ENCODE measurements at places on chromosomes 2 and 18.

DNA sequence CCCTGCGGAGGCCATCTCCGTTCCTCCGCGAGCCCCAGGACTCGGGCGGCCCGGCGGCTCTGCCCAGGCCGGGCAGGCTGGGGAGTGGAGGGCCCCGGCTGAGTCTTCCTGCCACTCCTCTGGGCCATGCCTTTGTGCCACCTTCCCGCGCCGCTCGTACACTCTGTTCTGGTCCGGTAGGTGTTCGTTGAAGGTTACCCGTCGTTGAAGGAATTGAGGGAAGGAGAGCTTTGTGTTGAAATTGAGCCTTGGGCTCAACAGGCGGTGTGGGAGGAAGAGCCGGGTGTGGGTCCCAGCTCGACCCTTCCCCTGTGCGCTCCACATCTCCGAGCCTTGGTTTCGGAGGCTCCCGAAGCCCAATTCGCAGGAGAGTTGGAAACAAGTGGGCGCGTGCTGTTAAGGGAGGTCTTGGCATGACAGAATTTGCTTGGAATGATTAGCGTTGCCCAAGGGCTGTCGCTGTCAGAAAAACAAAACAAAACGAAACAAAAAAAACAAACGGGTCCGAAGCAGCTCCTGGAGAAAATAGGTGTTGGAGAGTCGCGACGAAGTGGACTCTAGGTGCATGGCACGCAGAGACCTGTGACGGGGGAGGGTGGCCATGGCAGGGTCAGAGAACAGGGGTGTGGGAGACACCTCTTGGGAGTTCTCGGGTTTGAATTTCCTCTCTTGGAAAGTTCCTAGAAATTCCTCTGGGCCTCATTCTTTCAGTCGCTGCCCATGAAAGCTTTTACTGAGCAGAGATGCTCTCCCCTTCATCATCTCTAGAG lies 1.2 kb upstream of the MZT2A start:
- peak; percentile 9 for DNase-seq

- DNase-seq, result peak; percentile 7
Measured at GRCh38 chr2:79511320-79511951, 1.4 kb upstream of the CTNNA2 start.

- DNase-seq, result peak; percentile 78
Measured at GRCh38 chr18:77068321-77069312, 64.0 kb downstream of the MBP start.

- peak; percentile 52 for DNase-seq
Measured at GRCh38 chr2:101524806-101525430, 50.0 kb upstream of the RFX8 start.

DNA sequence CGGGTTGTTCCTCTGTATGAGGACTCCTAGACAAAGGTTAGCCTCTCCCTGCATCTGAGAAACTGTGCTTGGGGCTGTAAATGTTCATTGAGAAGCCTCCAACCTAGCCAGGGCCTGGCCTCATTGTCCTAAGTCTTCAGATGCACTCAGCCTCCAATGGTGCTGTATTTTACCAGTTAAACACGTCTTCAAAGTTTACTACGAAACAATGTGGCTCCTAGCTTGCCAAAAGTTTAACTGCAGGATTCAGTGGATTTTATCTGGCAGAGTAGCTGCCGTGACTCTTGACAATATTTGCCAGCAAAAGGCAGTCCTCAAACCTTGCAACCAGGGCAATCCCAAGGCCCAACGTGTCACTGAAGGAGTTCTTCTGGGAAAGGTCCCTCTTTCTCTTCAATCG lies 1.1 kb downstream of the PID1 start:
- no peak for DNase-seq

DNA sequence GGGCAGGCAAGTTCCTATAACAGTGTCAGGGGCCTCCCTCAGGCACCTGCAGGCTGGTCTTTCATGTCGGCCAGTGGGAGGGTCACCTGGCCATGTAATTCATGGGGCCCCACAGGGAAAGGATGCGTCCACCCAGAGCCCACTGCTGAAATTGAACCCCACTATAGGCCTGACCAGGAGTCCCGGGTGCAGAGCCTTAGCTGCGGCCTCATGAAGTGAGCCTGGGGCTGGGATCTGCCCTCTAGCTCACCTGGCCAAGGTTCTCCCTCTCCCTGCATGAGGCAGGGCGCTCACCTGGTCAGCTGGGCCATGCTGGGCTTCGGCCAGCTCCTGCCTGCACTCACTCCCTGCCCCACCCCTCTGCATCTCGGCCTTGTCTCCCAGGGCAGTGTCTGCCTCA lies 41.1 kb downstream of the C1QL2 start:
- DNase-seq, result no peak

GRCh38 chr2:197883354-197884032 lies 79.1 kb downstream of the PLCL1 start:
- peak; percentile 78 for DNase-seq

- no peak for DNase-seq
Measured at GRCh38 chr2:173713904-173714555, 251.1 kb downstream of the SP3 start.

- DNase-seq, result no peak
Measured at GRCh38 chr2:178650554-178650953, 156.7 kb downstream of the TTN start.

DNA sequence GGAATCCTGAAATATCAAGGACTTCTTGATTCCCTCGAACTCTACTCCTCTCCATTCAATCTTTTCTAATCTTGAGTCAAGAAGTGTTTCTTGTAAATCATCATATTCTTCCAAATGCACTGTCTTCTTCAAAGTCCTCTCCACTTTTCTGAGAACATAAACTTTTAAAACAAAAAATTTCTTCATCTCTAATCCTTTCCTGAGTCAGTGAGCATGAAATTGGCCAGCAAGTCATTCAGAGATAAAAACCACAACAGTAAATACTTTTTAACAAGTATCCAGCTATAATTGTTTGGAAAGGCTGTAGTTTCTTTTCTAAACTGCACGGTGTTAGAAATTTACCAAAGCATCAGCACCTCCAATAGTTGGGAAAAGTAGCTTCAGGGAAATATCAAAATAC lies 312.6 kb upstream of the GALNT5 start:
- no peak for DNase-seq

DNA sequence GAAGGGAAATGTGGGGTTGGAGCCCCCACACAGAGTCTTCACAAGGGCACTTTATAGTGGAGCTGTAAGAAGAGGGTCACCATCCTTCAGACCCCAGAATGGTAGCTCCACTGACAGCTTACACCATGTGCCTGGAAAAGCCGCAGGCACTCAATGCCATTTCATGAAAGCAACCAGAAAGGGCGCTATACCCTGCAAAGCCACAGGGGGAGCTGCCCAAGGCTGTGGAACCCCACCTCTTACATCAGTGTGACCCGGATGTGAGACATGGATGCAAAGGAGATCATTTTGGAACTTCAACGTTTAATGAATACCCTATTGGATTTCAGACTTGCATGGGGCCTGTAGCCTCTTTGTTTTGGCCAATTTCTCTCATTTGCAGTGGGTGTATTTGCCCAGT lies 694.7 kb downstream of the CBLN2 start:
- no peak for DNase-seq

DNA sequence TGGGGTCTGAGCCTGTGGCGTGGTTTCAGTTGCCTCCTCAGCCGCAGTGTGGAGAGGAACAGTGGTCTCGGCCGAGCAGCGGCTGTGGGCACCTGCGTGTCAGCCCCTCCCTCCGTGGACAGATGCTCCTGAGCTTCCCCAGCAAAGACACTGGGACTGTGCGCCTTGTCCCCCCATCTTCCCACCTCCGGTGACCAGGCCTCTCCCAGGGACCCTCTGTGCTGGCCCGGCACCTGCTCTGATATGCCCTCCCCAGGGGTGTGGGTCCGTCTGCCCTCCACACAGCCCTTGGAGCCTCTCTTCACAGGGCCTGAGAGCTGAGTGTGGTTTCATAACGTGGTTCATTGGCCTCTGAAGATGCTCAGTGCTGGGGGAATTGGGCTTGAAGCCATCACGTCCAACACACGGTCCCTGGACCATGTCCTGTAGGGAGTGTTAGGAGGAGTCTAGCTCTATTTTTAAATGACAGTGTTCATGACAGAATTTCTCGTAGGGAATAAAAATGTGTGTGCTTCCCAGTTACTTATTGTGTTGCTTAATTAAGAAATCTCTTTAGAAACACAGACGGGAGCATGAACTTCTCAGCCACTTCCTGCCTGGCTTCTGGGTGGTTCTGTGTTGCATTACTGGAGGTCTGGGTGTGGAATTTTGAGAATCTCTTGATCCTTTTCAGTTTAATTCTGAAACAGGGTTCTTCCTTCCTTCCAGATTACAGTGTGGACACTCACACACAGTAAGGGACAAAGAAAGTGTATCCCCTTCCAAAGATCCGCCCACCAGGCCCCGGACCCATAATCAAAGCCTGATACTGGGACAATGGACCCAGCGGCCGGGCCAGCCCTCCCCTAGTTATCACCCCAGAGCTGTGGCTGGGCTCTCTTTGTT lies 110.7 kb downstream of the NFATC1 start:
- DNase-seq, result peak; percentile 50

- DNase-seq, result no peak
Measured at GRCh38 chr2:108171657-108172056, 68.1 kb upstream of the SULT1C3 start.

DNA sequence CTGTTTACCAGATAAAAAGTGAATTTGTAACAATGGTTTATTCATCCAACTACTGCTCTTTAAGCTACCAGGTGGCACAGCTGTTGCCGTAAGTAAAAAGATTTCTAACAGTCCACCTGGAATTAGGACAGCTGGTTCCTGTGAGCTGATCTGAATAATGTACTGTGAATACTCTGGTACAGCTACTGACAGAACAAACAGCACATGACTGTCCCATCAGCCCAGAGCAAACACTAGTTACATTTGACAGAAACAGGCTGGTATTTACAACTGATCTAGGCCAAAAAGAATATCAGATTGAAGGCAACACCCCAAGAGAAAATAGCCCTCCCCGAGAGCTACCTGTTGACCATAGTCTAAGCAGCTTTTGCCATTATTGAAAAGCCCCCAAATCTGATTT lies 840.4 kb downstream of the CPS1 start:
- no peak for DNase-seq

DNA sequence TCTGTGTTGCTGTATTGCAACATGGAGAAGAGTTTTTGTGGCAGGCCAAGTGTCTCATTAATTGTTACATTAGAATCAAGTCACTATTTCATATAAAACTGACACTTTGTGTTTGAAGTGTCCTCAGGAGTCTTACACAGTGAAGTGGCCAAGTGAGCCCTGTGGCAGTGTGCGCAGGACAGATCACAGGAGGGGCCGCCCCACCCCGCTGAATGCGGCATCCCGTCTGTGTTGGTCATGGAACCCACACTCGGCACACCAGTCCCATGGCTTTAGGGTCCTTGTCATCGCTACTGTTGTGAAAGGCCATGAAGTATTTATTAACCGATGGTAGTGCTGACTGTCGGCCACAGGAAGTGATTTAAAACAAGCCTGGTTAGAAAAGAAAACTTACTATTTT lies 144.7 kb upstream of the NFATC1 start:
- DNase-seq, result no peak

GRCh38 chr18:63161761-63162195 lies 157.8 kb downstream of the BCL2 start:
- DNase-seq, result peak; percentile 92

DNA sequence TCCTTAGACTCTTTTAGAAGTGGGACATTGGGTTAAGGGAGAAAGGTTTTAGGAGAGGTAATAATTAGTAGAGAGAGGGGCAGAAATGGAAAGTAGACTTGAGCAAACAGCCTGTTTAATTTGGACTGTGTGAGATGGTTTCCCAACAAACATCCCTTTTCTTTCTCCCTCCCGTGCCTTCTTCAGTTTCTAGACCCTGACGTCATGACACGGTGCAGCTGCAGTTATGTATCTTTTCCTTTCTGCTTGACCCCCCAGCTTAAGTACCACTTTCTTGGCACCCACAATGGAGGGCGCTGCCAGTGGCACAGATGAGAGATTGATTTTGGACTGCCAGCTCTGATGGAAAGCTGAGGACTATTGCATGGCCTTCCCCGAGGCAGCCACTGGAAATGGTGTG lies 86.9 kb upstream of the FAM136A start:
- DNase-seq, result no peak

GRCh38 chr2:120278901-120279300 lies 26.2 kb downstream of the RALB start:
- no peak for DNase-seq

DNA sequence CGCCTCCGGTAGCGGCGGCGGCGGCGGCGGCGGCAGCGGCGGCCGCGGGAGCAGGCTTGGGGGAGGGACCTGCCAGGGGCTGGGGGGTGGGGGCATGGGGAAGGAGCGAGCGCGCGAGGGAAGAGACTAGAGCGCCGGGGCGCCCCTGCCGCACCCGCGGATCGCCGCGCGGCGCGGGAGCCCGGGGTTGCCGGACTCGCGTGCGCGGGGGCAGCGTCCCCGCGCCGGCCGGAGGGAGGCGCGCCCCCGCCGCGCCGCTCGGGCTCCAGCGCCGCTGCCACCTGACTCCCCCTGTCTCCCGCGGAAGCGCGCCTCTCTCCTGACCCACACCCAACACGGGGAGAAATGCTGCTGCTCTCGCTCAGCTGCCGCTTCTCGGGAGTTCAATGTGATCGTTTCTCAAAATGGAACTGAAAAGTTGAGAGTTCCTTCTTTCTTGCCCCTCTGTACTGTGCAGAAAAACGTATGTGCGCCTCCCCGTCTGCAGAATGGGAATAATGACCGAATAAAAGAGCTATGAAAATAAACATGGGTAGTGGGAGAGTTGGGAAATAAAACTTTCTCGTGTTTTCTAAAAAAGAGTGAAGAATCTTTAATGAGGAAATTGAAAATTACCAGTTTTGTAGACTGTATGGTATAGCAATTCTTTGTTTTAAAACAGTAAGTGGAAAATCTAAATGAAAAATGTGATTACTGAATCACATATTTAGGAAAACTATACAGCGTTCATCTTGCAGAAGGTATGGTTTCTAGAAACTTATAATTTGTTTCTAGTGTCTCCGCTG lies 455 bp upstream of the TLK1 start:
- DNase-seq, result peak; percentile 63

- no peak for DNase-seq
Measured at GRCh38 chr2:36801088-36801487, 104.6 kb downstream of the VIT start.

DNA sequence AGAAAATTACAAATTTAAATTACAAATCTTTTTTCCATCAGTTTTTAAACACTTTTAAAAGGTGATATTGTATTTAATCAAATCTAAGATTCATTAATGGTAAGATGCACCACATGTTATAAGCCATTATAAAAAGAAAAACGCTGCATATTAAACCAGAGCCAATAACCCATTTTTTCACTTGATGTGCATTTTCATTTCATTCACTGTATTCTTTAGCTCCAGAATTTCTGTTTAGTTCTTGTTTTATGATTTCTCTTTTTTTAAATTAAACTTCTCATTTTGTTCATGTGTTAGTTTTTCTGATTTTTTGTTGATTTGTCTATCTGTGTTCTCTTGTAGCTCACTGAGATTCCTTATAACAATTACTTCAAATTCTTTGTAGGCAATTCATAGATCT lies 62.4 kb upstream of the MBOAT2 start:
- no peak for DNase-seq
